ENCODE measurements at places on chromosomes 2 and 18.

DNA sequence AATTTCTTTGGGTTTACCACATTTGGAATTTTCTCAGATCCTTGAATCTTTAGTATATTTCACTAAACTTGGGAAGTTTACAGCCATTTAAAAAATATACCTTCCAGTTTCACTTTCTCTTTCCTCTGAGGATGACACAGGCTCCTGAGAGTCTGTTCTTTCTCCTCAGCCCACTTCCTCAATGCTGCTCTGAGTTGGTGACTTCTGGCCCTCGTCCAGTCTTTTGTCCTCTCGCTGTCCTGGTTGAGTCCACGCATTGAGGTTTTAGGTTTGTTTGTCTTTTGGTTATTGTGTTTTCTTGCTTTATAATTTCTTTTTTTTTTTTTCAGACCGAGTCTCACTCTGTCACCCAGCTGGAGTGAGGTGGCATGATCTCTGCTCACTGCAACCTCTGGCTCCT is 40.7 kb upstream of the GALR1 start:
- peak overlapping the region; percentile 53 for H3K27ac ChIP-seq
- peak overlapping the region; percentile 61 for H3K4me3 ChIP-seq
- H3K4me1 ChIP-seq = peaks cover 26% of the 10 kb centered on the region

- no peak overlapping the region for H3K27ac ChIP-seq
- no peak for DNase-seq
- no peaks in the 10 kb centered on the region for H3K36me3 ChIP-seq
- no peaks in the 10 kb centered on the region for H3K27me3 ChIP-seq
- peaks cover 23% of the 10 kb centered on the region for H3K4me1 ChIP-seq
Measured at GRCh38 chr18:59878644-59879043, 21.2 kb upstream of the PMAIP1 start.

- no peak overlapping the region for H3K4me3 ChIP-seq
- H3K27ac ChIP-seq = no peak overlapping the region
- H3K36me3 ChIP-seq = no peaks in the 10 kb centered on the region
- H3K4me1 ChIP-seq = peaks cover 2% of the 10 kb centered on the region
Measured at GRCh38 chr2:28835781-28836180, 25.1 kb downstream of the SPDYA start.

DNA sequence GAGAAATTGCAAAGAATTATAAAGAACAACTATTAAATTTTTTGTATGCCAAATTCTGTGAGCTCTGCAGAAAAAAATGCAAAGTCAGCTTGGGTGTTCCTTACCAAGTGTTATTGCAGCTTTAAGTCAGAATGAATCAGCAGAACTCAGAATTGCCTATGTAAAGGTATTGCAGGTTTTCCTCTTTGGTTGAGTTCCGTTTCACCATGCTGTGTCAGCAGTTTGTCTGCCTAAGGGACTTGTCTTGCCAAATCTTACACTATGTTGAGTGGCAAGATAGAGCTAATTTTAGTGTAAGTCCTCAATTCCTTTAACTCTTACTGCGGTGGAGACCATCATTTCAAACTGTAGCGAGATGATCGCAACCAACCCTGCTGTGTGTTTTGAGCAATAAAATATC is 38.8 kb downstream of the ADAM23 start:
- no peak for DNase-seq
- H3K4me1 ChIP-seq = no peaks in the 10 kb centered on the region
- no peaks in the 10 kb centered on the region for H3K36me3 ChIP-seq
- no peaks in the 10 kb centered on the region for H3K27me3 ChIP-seq
- H3K4me3 ChIP-seq = no peak overlapping the region

DNA sequence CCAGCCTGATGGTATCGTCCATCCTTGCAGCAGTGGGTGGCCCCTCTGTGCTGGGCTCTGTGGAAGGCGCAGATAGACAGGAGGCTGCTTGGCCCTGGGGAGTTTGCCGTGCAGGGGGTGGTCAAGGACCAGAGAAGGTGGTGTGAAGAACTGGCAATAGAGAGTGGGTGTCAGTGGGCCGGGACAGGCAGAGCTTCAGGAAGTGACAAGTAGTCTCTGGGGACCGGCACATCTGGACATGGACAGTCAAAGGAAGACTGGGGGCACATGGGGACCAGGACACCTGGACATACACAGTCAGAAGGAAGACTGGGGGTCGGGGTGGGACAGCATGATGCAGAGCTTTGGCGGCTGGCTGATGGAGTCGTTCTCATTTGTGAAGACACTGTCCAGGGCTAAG is 335.9 kb downstream of the AGAP1 start:
- H3K27ac ChIP-seq = no peak overlapping the region
- no peak overlapping the region for H3K4me3 ChIP-seq
- no peaks in the 10 kb centered on the region for H3K36me3 ChIP-seq
- H3K27me3 ChIP-seq = no peaks in the 10 kb centered on the region
- peaks cover 3% of the 10 kb centered on the region for H3K4me1 ChIP-seq

DNA sequence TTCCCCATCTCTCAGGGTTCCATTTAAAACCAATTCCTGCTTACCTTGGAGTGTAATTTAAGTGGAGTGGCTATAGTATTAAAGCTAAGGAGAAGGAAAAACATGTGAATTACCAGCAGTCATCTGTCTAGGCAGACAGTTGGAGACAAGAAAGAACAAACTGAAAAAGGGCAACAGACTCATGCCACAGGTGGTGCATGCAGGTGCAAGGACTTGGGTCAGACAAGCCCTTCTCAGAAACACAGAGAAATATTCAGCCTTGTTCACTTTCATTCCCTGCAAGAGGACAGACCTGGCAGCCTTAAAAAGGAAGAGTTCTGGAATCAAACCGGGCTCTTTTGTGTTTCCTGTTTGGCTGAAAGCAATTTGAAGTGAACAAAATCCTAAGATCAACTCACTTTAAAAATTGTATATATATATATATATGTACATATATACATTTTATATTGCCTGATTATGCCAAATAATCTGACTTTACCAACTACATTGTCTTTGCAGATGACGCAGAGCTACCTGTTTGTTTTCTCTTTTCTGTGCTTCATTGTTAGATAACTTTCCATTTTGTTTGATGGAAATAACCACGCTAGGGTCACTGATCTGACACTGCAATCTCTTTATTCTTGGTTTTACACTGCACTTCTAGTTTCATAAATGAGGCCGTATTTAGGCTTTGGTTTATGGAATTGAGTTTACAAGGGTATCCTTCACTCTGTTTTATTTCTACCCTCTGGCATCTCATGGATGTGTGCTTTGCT is 35.1 kb upstream of the VPS54 start:
- H3K4me1 ChIP-seq = no peaks in the 10 kb centered on the region
- H3K27me3 ChIP-seq = peaks cover 3% of the 10 kb centered on the region
- H3K36me3 ChIP-seq = no peaks in the 10 kb centered on the region
- H3K4me3 ChIP-seq = no peak overlapping the region
- DNase-seq = no peak

- H3K4me1 ChIP-seq = no peaks in the 10 kb centered on the region
- H3K4me3 ChIP-seq = no peak overlapping the region
- no peak for DNase-seq
- no peaks in the 10 kb centered on the region for H3K36me3 ChIP-seq
Measured at GRCh38 chr2:3154146-3154545, 223.5 kb downstream of the EIPR1 start.

- H3K4me1 ChIP-seq = peaks cover 10% of the 10 kb centered on the region
- peaks cover 17% of the 10 kb centered on the region for H3K36me3 ChIP-seq
- no peaks in the 10 kb centered on the region for H3K27me3 ChIP-seq
Measured at GRCh38 chr2:231250146-231250545, 51.7 kb downstream of the ARMC9 start.

GRCh38 chr18:25651553-25651952 is 299.6 kb upstream of the ZNF521 start:
- no peaks in the 10 kb centered on the region for H3K27me3 ChIP-seq
- H3K4me3 ChIP-seq = no peak overlapping the region
- peak overlapping the region; percentile 88 for H3K27ac ChIP-seq
- H3K4me1 ChIP-seq = peaks cover 31% of the 10 kb centered on the region

DNA sequence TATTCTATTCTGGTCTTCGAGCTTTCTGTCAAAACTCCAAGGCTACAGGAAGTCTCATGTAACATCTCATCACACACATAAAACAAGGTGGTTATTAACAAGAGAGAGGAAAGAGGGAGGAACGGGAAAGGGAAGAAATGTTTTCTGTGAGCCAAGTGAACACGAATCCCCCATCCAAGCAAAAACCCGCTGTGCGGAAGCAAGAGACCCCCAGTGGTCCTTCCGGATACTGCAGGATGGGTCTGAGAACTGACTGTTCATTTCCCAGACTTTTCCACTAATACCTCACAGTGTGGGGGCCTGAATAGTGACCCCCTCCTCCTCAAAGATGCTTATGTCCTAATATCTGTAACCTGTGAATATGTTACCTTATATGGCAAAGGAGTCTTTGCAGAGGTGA is 19.0 kb upstream of the DIPK1C start:
- H3K27me3 ChIP-seq = peaks cover 6% of the 10 kb centered on the region
- peak; percentile 92 for DNase-seq

DNA sequence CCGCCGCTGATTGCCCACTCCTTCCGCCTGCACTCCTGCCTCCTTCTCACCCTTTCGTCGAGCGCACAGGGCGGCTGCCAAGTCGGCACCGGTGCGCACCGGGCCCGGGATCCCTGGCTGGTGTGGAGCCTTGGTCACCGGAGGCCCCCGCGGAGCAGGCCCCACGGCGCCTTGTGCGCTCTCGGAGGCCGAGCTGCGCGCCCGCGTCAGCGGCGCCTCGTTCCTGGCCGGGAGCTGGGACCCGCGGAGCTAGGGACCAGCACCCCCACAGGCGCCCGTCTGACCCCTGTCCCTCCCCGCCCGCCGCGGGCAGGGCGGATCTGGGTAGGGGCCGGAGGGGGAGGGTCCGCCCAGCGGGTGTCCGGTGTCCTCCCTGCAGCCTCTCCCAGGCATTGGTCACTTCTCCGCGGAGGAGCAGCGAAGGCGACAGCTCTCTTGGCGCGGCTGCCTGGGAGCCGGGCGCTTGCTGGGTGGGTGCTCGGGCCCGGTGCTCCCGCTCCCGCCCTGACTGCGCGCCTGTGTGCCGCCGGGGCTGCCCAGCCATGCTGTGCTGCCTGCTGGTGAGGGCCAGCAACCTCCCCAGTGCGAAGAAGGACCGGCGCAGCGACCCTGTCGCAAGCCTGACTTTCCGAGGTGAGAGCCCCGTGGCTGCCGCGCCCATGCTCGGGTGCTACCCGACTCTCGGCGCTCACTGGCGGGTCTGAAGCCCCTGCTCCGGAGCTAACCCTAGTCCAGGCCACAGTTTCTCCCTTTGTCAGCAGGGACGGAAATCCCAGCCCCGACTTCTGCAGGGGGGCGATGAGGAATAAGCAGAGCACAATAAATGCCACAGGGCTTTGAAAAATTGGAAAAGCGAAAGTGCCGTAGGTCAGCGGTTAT is 13.2 kb downstream of the DYSF start:
- no peaks in the 10 kb centered on the region for H3K36me3 ChIP-seq
- H3K27ac ChIP-seq = no peak overlapping the region
- peak; percentile 92 for DNase-seq
- H3K4me1 ChIP-seq = peaks cover 10% of the 10 kb centered on the region
- peak overlapping the region; percentile 87 for H3K4me3 ChIP-seq

DNA sequence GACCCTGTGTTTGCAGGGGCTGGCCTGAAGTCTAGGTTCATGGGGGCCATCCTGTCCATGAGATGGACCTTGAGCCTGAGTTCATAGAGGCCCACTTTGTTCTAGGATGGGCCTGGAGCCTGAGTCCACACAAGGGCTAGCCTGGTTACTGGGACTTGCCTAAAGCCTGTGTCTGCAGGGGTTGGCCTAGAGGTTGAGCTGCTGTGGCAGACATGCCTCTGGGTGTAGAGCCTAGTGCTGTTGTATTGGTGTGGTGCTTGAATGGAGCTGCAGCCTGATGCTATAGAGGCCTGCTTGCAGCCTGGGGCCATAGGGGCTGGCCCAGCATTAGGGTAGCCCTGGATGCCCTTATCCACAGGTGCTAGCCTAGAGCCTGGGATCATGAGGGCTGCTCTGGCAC is 23.9 kb upstream of the RASGRP3 start:
- H3K36me3 ChIP-seq = no peaks in the 10 kb centered on the region
- no peak overlapping the region for H3K27ac ChIP-seq

- H3K27me3 ChIP-seq = no peaks in the 10 kb centered on the region
- H3K27ac ChIP-seq = peak overlapping the region; percentile 90
- DNase-seq = peak; percentile 59
- H3K36me3 ChIP-seq = no peaks in the 10 kb centered on the region
Measured at GRCh38 chr2:215535741-215536140, 99.9 kb upstream of the FN1 start.

- no peaks in the 10 kb centered on the region for H3K4me1 ChIP-seq
- H3K27me3 ChIP-seq = no peaks in the 10 kb centered on the region
- H3K27ac ChIP-seq = no peak overlapping the region
- no peak for DNase-seq
- H3K4me3 ChIP-seq = no peak overlapping the region
Measured at GRCh38 chr2:160621748-160622147, 128.1 kb upstream of the RBMS1 start.

GRCh38 chr2:2014251-2014771 is 270.0 kb upstream of the PXDN start:
- peak; percentile 78 for DNase-seq
- no peaks in the 10 kb centered on the region for H3K36me3 ChIP-seq
- H3K27ac ChIP-seq = no peak overlapping the region
- peaks cover 6% of the 10 kb centered on the region for H3K4me1 ChIP-seq
- H3K4me3 ChIP-seq = no peak overlapping the region

DNA sequence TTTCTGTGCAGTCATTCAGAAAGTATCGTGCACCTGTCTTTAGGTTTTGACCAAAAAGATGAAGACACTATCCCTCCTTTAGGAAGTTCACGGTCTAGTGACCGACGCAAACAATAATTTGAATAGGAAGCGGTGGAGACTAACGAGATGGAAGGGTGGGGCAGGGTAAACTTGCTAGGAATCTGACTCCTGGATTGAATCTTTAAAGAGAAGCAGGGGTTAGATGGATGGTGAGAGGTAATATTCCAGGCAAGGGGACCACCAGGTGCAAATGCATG is 651 bp upstream of the TXNL1 start:
- no peaks in the 10 kb centered on the region for H3K27me3 ChIP-seq
- H3K4me3 ChIP-seq = peak overlapping the region; percentile 98
- peaks cover 6% of the 10 kb centered on the region for H3K36me3 ChIP-seq
- H3K27ac ChIP-seq = peak overlapping the region; percentile 82
- peaks cover 16% of the 10 kb centered on the region for H3K4me1 ChIP-seq

- H3K27me3 ChIP-seq = no peaks in the 10 kb centered on the region
- no peak for DNase-seq
- no peaks in the 10 kb centered on the region for H3K4me1 ChIP-seq
- no peak overlapping the region for H3K27ac ChIP-seq
- no peaks in the 10 kb centered on the region for H3K36me3 ChIP-seq
Measured at GRCh38 chr2:80527119-80527518, 222.6 kb upstream of the LRRTM1 start.

DNA sequence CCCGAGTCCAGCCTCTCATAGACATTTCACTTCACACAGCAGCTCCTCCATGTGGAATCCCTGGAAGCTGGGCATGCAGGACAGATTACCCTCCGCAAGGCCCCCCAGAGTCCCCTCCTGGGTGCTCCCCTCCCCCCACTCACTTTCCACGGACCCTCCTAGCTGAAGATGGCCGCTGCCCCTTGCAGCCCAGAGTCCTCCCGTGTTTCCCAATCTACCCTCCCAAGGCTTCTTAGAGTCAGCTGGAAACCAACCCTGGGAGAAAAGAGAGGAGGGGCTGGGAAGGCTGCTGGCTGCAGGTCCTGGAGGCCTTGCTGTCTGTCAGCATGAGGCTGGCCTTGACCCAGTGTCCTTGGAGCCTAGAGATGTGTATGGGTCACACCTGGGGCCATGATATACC is 49.0 kb upstream of the HAAO start:
- no peaks in the 10 kb centered on the region for H3K27me3 ChIP-seq
- H3K27ac ChIP-seq = no peak overlapping the region
- DNase-seq = no peak

GRCh38 chr2:196376984-196377877 is 205.9 kb upstream of the STK17B start:
- peaks cover 5% of the 10 kb centered on the region for H3K4me1 ChIP-seq
- H3K36me3 ChIP-seq = no peaks in the 10 kb centered on the region
- no peaks in the 10 kb centered on the region for H3K27me3 ChIP-seq

Data from osteoblast (primary cell).